ENCODE measurements at places on chromosomes 7 and 10.

DNA sequence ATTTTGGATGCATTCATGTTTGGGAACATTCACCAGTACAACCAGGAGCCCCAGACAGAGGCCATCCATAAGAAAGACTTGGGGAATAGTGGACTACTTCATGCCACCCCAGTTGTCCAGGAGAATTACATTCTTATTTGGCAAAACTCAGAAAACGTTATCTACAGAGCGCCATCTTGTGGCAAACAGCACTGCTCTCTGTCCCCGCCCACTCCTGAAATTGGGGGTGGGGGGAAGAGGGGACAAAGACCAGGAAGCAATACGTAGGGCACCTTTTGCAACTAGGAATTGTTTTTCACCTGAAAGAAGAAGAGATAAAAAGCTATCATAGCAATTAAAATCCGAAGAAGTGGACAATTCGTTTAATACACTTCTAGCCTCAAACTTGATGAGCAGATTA is 134.6 kb upstream of the MGMT start:
- DNase-seq, result no peak

DNA sequence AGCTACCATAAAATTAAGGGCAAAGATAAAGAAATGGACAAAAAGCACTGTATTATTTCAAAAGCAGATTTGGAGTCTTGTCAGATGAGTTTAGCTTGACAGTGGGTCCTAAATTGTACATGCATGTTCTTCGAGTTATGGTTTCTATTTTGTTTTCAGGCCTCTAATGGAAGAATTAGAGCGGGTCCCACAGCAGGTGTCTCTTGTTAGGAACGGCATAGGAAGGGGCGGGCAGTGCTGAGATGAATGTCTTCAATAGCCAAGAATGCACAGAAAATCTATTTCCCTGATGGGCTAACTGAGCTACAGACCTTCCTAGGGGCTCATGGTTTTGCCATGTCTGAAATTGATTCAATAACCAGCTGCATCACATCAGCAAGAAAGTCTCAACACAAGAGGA is 304.4 kb downstream of the FRMD4A start:
- no peak for DNase-seq

DNA sequence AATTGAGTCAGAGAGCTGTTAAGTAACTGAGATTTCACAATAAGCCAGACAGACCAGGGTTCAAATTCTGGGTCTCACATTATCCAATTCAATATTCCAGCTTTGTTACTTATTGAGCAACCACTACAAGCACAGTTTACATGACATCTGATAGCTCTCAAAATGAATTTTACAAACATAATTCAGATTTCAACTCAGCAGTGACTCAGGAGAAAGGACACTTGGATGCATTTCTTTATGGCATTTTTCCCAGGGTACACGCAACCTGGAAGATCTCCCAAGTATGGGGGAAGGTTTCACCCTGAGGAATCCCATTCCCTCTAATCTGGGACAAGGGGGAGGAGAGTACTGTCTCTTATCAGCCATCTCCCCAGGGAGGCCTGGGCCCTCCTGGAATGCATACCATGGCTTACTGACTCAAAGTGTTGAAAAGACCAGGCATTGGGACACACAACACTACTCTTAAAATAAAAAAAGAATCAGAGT is 102.4 kb downstream of the CFTR start:
- DNase-seq, result no peak

DNA sequence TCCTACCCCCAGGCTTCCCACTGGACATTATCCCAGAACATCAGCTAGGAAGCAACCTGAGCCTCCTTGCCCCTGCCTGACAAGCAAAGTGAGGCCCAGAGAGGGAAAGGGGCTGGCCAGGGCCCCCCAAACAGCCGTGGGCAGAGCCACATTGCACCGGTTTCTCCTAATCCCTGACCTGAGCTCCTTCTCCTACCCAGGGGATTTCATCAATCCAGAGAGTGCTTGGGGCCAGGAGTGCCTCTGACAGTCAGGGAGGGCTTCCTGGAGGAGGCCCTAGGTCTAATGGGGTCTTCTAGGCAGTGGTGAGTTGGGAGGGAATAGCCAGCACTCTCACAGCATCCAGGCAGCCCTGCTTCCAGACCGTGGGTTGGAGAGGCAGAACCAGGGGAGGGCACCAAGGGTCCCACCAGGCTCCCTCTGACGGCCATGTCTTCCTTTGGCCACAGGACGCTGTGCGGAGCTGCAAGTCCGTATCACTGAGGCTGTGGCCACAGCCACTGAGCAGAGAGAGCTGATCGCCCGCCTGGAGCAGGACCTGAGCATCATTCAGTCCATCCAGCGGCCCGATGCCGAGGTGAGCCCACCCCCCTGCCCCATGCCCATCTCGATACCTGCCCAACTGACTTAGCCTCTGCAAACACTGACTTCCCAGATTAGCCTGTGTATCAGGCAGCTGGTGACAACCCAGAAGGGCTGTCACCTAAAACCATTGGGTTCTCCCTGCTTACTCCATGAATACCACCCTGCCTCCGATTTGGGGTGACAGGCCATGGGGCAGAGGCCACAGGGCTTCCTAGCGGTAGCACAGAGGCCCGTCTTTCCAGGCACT is 13.5 kb upstream of the SH2B2 start:
- DNase-seq, result no peak

DNA sequence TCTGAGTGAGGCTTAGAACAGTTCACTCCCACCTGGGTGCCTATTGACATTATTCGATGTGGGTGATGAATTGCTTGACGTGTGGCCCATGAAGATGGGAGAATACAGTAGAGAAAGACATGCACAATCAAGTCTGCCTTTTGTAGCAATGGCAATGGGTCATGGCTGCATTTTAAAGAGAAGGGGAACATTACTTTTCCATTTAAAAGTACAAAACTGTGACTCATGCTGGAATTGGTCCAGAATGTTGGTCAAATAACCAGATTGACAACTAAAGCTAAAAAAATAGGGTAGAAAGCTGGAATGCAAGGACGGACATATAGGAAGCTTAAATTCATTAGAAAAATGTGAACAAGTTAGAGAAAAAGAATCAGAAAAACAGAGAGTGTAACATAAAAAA is 104.1 kb upstream of the SLC25A13 start:
- no peak for DNase-seq

DNA sequence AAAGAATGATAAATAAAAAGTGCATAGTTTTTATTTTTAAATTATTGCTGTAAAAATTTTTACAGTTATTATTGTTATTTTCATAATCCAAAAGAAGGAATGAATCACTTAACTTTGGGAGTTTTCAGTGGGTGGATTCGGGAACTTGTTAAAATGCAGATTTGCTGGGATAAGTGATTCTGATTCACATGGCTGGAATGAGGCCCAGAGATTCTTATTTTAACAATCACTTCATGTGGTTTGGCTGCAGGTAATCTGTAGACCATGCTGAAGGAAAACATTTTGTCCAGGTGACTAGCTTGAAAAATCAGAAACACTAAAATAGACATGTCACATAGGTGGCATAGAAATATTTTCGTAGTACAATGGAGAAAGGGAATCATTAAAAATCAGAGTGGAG is 13.9 kb downstream of the CROT start:
- DNase-seq, result no peak

DNA sequence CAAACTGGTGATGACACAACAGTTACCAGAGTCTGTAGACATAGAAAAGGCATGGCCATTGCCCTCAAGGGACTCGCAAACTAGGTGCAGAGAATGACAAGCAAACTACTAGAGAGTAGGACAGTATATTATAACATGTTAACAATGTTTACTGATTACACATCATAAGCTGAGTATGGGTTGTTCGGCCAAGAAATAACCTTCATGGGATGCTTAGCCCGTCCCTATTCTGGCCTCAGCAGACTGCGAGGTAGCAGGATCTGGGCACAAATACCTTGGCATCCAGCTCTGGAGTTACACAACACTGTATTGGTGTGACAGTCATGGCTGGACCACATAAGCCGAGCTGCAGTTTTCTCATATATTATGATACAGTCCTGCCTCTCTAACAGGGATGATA is 51.4 kb downstream of the ABCB4 start:
- DNase-seq, result no peak

GRCh38 chr10:132806561-132807003 is 20.6 kb upstream of the NKX6-2 start:
- no peak for DNase-seq

DNA sequence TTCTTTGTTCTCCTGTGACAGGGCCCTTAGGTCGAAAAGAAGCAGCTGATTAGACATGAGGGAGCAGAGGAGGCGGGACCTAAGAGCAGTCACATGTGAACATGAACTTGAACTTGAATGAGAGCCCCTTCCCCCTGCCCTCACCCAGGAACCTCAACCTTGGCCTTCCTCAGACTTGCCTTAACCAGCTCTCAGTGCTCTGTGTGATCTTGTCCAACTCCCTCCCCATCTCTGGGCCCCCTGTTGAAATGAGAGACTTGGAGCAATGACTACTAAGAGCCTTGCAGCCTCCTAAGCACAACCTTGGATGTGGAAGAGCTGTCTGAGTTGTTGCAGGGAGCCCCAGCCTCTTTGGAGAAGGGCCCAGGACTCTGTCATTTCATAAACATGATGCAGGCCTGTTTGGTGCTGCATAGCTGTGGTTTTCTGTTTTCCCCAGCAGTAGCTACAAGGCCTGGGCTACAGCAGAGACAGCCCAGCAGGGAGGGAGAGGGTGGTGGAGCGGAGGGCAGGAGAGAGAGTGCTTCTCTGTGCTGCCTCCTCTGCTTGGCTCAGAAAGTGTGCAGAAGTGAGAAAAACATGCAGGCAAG is 123.9 kb upstream of the ZMIZ1 start:
- no peak for DNase-seq

- DNase-seq, result no peak
These were observed 688.9 kb upstream of the POT1 start for GRCh38 chr7:125618516-125618915.

DNA sequence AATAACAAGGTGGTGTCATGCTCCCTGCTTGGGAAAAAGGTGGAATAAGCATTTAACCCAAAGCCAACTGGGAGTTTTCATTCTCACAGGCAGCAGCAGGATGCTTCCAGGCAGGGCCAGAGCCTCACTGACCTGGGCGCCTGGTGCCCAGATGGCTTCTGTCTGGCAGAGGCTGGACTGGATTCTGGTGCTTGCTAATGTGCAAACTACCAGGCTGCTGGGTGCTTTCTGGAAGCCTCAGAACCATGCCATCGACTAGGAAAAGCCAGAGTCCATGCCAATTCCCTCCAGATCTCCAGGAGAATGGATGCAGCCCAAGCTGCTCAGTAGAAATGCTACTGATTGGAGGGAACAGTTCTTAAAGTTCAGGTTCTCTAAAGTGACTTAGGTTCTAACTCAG is 36.2 kb downstream of the VIPR2 start:
- no peak for DNase-seq

DNA sequence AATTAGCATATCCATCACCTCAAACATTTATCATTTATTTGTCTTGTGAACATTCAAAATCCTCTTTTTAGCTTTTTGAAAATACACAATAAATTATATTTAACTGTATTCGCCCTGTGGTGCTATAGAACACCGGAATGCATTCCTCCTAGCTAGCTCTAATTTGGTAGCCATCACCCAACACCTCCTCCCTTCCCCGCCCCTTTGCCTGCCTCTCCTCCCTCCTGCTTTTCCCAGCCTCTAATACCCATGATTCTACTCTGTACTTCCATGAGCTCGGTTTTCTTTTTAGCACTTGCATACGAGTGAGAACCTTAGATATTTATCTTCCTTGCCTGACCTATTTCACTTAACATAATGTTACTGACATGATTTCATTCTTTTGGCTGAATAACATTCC is 80.1 kb downstream of the ANKRD26 start:
- DNase-seq, result no peak

DNA sequence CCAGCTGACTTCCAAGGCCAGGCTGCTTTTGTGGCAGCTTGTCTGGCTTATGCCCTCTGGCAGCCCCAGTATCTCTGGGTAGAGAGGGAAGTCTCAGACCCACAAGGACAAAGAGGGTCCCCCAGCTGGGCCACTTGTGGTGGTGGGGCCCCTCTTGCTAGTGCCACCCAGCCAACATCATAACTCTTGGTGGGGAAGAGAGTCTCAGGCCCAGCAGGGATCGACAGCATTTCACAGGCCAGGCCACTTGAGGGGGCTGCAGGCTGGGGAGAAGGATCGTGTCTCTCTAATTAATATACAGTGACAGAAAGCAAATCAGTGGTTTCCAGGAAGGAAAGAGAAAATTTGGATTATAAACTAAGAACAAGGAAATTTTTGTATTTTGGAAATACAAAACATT is 76.0 kb downstream of the TYW1B start:
- DNase-seq, result no peak

GRCh38 chr10:6062101-6062771 is at the start of gene IL2RA:
Gene IL2RA (minus strand): TSS chr10:6062367. CDS start chr10:6062151, 216 bp downstream.
- DNase-seq, result no peak

GRCh38 chr7:1501487-1502270 is 2.5 kb downstream of the INTS1 start:
- DNase-seq, result no peak

DNA sequence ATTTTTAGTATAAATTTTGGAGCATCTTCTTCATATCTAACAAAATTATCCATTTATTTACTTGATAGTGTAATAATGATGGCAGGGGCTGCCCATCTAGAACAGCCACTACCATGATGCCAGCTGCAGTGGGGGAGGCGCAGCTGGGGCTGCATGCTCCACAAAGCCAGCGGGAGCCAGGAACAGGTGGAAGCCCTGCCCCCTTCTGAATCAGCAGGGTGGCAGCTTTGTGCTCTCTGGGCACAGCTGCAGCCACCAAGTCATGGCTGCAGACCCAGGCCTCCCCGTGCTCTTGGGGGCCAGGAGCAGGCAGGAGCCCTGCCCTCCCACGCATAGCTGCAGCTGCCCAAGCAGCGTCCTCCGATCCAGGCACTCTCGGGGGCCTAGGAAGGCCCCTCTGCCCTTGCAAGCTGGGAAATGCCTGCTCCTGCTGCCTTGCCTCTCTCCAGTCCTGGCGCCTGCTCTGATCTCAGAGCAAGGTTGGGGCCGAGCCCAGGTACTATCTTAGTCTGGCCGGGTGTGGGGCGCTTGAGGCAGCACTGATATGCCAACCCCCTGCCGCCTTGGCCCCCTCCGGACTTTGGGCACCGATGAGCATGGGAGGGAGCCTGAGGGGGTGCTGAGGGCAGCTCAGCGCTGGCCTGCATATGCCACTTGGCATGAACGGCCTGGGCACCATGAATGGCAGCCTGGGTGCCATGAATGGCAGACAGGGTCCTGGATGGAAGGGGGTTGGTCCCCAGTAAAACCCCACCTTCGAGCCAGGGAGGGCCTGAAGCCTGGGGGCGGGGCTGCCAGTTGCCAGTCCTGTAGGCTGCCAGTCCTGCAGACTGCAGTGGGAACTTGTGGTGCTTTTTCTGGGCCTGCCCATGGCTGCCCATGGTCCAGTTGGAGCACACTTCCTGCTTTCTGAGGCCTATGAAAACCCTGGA is 1110.8 kb upstream of the POT1 start:
- no peak for DNase-seq

GRCh38 chr7:92727755-92728154 is 108.6 kb downstream of the CDK6 start:
- DNase-seq, result no peak

GRCh38 chr7:27303026-27303425 is 60.4 kb downstream of the EVX1 start:
- no peak for DNase-seq

GRCh38 chr10:73806176-73806950 is 5.0 kb downstream of the NDST2 start:
- DNase-seq, result no peak
